ENCODE measurements at places on chromosomes 1 and 21.

- DNase-seq, result no peak
These were observed 111.6 kb downstream of the RIPK4 start for GRCh38 chr21:41655259-41655658.

DNA sequence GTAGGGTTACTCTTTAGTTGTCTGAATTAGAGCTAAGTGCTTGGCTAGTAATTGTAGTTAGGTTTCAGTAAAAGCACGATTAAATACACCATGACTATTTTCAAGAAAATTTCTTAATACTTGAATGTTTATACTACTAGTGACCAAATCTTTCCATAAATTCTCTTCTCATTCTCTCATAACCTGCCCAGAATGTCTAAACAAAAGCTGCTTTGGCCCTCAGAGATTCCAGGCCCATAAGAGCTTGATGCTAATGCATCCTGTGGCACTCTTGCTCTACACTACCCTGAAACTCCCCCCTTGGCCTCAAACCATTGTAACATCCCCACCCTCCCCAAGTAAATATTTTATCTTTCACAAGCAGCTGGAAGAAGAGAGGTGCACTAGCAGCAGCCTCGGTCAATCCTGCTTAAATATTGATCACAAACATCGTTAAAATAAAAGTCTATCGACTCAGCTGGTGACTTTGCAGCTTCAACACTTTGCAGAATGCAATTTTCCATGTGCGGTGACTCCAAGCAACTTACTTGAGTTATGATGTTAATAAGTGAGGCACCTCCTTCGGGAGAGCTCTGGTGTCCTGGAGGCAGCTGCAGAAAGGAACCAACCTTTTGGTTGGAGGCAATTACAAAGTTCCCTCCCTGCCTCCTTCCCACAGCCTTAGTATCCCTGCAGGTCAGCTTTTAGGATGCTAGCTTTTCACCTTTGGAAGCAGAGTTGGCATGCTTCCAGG is 315.6 kb upstream of the PLXNA2 start:
- DNase-seq, result no peak

- no peak for DNase-seq
These were observed 4.6 kb downstream of the CSDE1 start for GRCh38 chr1:114753143-114753542.

DNA sequence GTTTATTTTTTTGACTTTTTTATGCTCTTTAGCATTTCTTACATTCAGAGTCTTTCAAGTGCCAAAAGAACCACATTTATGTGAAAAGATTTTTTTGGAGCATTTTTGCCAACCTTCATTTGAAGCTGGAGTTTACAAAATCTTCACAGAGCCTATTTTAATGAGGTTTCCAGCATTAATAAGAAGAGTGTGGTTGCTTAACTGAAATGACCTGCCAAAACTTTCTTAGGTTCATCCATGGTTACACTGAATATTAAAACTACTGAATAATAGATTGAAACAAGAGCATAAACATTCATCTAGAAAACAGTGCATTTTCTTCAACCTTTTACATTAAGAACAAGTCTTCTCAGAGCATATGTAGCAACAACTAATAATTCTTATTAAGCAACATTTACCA is 672.3 kb upstream of the CXADR start:
- no peak for DNase-seq

GRCh38 chr1:186286615-186287315 is 88.3 kb downstream of the TPR start:
- DNase-seq, result no peak

DNA sequence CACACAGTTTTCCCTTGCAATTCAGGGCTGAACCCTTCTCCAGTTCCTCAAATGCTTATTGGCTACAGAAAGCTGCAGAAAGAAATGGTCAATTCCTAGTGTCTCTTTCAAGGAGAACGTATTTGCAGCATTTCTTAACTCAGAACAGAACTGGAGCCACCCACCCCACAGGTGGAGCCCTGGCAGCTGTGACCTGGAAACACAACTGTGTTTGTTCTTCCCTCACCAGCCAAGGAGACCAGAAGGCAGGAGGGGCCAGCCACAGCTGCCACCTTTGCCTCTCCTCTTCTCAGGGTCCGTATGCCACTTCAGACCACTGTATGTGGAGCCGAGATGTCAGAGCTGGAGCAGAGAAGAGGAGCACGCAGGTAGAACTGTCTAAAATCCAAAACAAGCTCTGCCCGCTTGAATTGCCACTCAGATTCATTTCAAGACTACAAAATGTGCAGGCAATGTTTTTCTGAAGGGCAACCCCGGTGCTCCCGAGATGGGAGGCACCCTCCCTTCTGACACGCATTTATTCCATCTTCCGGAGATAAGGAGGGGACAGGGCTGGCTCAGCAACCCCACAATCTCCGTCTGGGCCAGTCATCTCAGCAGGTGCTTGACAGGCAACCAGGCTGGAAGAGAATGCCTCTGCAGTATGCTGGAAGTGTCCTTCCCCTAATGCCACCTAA is 16.7 kb downstream of the CD247 start:
- DNase-seq, result no peak

DNA sequence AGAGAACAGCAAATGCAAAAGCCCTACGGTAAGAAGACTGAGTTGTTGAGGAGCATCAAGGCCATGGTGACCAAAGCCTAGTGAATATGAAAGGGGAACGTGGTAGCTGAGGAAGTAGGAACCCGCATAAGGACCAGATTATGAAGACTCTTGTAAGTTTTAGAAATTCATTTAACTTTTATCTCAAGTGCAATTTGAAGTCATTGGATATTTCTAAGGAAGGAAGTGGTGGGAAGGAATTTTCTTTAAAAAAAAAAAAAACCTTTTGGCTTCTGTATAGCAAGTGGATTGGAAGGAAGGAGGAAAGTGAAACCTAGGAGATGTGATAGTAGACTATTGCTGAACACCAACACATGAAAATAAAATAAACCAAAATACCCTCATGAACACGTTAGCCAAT is 119.0 kb downstream of the TNFSF18 start:
- DNase-seq, result no peak
